Fibroblast of skin of right biceps (primary cell): ENCODE measurements at places on chromosomes 16 and 17.

- DNase-seq = no peak
Measured at GRCh38 chr17:74704544-74704943, 8.2 kb downstream of the CD300LF start.

- peak; percentile 67 for DNase-seq
Measured at GRCh38 chr16:46822270-46822669, 8.7 kb downstream of the C16orf87 start.

DNA sequence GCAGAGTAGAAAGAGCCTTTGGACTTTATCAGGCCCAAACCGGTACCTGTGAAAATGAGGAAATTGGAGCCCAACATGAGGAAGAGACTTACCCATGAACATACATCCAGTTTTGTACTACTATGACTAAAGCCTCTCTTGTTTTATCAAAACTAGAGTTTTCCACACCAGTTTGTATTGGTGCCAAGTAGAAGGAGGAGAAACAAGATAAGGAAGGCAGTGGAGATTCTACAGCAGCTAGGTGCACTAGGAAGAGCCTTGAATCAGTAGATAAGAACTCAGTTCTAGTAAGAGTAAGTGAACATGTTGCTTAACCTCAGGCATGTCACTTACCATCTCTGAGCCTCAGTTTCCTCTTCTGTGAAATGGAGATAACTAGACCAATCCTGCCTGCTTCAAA is 13.7 kb upstream of the TMEM132E start:
- no peak for DNase-seq

DNA sequence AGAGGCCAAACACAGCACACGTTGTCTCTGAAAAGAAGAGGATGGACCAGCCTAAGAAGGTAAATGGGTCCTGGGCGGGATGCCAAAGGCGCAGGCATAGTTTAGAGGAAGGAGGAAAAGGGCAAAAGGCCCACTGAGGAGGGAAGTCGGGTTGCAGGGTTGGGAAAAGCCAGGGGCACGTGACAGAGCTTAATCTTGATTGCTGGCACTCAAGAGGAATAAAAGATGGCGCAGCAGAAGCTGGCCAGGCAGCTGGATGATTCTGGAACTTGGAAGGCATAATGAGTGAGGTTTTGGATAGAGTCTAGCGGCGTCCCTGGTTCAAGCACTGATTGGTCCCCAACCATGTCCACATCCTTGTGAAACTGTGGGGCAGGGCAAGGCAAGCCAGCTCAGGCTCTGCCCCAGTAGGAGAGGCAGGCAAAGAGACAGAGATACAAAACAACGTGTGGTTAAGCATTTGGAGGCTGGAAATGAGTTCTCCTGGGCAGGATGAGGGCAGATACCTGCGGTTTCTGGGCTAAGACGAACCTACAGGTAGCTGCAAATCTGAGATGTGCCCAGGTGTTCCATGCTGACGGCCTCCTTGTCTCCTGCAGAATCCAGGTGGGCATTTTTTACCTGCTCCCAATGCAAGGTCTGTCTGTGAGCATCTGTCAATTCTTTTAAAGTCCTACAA is 52.7 kb upstream of the CIBAR2 start:
- DNase-seq = no peak

GRCh38 chr16:61807551-61807950 is 228.7 kb downstream of the CDH8 start:
- no peak for DNase-seq

GRCh38 chr17:80761110-80761871 is 216.7 kb downstream of the RPTOR start:
- peak; percentile 88 for DNase-seq

GRCh38 chr17:7587420-7588151 is 2.3 kb downstream of the SOX15 start:
- DNase-seq = peak; percentile 95

DNA sequence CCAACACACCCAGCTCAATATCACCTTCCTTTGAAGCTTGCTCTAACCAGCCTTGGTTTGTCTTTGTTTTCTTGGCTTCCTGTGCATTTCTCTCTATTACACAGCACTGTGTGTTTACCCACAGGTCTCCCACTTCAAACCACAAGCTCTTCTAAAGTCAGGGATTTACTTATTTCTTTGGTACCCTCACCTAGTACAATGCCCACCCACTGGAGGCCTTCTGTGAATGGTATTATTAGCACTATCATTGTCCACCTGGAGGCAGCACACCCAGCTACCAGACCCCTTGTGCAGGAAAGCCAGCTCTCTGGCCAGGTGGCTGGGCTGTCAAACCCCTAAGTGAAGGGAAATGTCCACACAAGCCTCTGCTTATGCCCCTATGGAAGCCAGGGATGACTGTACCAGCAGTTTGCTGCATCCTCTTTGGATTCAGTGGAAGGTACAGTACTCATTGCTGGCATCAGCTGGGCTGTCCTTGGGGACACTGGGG is 9.4 kb upstream of the TOP2A start:
- no peak for DNase-seq
